MV-4-11 (cell line): ENCODE measurements at places on chromosomes 16 and 17.

GRCh38 chr17:81412490-81413093, 17.3 kb downstream of the BAHCC1 start:
- DNase-seq = no peak

DNA sequence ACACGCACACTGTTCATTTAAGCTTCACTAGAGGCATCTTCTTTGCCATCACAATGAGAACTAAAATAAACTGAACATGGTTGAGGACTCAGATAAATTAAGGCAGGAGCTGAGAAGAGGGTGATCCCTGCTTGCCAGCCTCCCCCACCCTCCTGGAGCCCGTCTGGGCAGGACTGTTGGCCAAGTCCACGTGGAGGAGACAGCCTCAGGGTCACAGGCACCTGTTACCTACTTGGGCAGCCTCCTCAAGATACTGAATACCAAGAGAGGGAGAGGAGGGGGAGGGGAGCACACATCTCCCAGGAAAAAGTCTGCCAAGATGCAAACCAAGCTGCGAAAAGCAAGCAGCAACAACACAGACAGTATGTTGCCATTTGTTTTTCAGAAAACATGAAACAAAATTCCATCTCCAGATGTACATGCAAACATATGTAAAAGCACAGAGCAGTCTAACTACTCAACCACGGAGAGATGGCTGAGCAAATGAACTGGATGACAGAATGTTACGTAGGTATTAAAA, 67.4 kb downstream of the SLC39A11 start:
- no peak for DNase-seq

- DNase-seq = peak; percentile 68
Measured at GRCh38 chr16:54444851-54445458, 158.4 kb upstream of the IRX3 start.

- DNase-seq = peak; percentile 63
Measured at GRCh38 chr17:44204441-44204882, 4.8 kb upstream of the ATXN7L3 start.

DNA sequence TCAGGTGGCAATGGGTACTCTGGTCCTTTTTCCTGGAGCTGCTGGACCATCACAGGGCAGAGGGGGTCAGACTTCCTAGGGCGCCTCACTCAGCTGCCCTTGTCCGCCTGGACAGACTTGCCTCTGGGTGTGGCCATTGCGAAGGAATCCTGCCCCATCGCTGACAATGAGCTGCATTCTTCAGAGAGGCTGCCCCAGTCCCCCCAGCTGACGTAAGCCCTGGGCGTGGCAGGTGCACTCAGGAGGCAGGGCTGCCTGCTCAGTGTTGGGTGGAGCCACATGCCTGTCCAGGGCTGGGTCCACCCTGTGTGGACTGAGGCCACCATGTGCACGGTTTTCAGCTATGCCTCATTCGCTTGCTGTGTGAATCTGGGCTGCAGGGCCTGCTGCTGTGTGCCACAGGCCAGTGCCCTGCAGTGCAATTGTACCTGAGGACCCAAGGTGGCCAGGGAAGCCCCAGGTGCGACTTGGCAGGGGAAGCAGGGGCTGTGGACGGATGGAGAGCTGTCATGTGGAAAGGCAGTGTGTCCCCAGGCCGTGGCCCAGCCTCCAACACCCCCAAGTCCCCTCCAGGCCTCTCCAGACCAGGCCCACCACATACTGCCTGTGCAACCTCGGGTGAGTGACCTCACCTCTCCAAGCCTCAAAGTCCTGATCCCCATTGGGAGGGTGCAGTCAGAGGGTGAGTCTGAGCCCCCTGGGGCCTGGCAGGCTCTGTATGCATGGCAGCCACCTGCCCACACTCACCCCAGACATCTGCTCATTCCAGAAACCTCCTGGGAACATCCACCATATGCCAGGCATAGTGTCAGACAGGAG, 14.0 kb upstream of the MPRIP start:
- no peak for DNase-seq

DNA sequence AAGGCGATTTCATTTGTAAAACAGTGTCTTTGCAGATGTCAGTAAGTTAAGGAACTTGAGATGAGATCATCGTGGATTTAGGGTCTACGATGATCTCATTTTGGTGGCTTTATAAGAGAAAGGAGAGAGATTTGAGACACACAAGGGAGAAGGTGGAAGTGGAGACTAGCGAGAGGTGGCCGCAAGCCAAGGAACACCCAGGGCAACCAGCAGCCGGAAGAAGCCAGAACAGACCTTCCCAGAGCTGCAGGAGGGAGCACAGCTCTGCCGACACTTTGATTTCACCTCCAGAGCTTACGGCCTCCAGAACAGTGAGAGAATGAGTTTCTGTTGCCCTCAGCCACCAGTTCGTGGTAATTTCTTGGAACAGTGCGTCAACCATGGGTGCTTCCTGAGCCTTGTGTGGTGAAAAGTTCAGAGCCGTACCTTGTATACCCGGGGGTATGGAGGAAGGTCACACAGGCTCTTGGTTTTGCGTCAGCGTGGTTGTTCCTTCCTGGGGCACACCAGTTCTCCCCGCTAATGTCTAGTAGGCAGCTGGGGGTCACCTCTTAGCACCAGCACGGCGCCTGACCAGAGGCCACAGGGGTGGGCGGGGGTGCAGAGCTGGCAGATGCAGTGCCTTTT, 12.9 kb upstream of the SEC14L1 start:
- DNase-seq = peak; percentile 87

DNA sequence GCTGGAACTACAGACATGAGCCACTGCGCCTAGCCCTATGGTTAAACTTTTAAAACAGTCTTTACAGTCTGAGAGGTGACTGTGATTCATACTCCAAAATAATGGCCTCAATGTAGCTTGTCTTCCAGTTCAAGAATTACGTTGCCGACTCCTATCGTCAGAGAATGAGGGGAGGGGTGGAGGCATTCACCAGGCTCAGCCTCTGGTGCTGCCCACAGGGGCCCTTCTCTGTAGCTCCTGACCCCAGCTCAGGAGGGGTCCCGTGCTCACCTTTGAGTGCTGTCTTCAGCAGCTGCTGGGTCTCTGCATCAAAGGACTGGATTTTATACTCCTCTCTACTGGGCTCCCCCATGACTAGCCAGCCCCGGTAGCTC, 1.2 kb downstream of the MIF4GD start:
- no peak for DNase-seq

- DNase-seq = peak; percentile 88
Measured at GRCh38 chr16:72444696-72445095, 272.7 kb upstream of the PMFBP1 start.

DNA sequence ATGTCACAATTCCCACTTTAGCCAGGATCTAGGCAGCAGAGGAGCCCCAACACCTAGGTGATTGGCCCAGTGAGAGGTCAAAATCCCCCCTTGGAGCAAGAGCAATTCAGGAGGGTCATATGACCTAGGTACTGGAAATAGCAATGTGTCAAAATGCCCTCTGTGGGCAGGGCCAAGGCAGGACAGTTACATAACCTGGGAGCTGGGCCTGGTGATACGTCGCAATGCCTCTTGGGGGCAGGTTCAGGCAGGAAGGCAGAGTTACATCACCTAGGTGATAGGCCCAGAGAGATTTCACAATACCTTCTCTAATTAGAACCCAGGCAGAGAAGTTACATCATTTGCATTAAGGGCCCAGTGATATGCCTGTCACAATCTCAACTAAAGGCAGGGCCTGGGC, 1906.3 kb downstream of the TP53TG3F start:
- DNase-seq = no peak

- DNase-seq = no peak
Measured at GRCh38 chr16:81590714-81591544, 146.3 kb downstream of the CMIP start.

DNA sequence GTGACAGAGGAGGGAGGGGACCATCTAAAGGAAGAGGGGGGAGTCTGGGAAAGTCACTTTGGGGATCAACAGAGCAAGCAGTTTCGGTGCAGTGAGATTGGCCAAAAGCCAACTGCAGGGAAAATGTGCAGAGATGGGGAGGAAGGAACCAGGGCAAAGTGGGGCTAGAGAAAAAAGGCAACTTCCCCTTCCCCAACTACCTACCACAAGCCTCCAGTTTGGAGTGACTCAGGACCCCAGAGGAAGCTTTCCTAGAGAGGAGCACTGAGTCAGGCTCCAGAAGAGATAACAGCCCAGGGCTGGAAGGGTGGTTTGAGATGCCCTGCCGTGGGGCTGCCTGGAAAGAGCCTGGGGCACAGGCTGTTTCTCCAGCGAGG, 6.9 kb upstream of the CD300LD start:
- DNase-seq = peak; percentile 64

DNA sequence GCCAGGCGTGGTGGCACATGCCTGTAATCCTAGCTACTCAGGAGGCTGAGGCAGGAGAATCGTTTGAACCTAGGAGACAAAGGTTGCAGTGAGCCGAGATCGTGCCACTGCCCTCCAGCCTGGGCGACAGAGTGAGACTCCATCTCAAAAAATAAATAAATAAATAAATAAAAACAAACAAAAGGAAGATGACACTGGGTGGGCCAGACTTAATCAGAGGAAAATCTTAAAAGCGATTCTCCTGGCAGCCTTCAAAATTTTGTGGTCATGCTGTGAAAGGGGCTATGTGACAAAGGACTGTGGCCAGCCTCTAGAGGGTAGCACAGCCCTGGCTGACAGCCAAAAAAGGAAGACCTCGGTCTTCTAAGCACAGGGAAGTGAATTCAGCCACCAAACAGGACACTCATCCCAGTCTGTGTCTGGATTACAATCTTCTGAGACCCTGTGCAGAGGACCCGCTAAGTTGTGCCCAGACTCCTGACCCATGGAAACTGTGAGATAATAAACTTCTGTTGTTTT, 391.1 kb downstream of the CNTNAP4 start:
- DNase-seq = no peak

DNA sequence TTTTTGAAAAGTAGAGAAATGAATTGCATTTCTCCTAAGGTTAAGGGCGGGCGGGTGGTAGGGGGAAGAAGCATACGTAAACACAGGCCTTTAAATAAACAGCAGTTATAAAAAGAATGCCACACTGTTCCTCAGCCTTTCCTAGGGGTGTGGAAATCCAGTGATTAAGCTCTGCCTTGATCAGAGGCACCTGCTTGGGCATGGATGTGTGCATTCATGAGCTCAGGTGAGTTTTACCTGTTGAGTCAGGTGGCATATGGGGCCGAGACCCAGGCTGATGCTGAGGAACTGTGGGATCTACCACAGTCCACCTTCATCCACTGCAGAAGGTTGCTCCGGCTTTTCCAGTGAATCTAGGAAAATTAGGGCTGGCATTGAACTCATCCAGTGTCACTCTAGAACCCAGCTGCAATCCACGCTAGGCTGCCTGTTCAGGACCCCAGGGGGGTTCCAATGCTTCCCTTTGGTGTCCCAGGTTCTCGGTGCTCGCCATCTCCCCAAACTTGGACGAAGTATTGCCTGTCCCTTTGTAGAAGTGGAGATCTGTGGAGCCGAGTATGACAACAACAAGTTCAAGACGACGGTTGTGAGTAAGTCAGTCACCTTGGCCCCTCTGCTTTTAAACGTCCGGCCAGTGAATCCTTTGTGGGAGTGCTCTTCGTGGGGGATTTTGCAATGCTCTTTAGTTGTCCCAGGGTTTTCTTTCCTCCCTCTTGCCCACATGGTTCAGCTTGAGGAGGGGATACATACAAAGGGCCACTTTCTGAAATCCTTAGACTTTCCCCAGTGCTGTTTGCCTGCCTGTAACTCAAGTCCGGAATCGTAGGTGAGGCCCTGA, 72.7 kb downstream of the SDR42E1 start:
- DNase-seq = no peak

DNA sequence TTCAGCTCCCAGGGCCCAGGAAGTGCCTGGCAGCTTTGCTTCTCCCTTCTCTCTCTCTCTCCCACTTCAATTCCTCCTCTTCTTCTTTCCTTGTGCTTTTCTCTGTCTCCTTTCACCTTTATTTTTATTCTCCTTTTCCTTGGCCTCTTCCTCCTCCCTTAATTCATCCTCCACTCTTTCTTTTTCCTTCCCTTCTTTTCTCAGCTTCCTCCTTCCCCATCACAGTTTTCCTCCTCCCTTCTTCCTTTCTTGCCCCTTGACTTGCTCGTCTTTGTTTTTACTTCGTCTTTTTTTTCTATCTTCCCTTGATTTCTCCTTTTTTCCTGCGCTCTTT, 99.4 kb upstream of the LHX1 start:
- no peak for DNase-seq

- no peak for DNase-seq
Measured at GRCh38 chr17:57776366-57776765, 31.3 kb upstream of the CCDC182 start.

DNA sequence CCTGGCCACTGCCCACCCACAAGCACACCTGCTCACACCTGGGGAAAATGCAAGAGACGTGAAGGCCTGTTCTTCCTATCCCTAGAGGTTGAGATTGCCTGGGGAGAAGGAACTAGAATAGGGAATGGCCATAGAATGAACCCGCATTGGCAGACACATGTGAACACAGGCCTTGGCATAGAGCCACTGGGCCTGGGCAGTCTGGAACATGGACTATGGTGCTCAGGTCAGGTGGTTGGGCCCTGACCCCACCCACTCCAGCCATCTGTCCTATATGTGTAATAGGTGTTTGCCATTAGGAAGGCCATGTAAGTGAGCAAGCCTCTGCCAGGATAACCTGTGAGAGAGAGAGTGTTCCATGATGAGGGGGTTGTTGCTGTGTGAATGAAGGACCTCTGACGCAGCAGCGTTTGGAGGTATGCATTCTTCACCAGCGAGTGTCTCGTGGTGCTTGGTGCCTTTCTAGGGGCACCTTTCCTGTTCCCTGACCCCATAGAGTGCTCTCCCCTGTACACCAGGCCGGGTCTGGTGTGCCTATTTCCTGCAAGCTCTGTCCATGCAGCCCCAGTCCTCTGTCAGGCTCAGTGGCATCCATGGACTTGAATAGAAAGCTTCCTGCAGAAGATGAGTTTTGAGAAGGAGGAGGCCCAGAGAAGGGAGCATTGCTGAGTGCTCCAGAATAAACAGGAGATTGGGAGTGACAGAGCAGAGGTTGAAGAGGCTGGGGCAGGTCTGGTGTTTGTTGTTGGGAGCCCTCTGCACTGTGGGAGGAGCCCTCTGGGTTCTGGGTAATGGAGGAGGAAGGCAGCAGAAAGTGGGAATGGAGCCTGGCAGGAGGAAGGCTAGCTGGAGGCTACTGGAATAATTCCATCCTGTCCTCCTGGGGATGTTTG, 15.6 kb downstream of the CTRL start:
- DNase-seq = no peak

DNA sequence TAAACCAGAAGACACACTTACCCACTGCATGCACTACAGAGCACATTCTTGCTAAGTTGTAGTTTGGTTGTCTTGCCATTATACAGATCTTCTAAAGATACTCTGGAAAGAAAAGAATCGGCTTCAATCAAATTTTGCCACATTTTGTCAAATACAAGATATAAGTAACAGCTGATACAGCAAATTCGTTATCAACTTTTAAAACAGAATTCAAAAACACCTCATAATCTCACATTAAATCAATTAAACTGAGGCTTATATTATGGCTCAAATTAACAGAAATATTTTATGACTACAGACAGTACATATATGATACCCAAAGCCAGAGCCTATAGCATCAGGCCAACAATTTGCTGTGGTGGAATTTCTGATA, 5.4 kb downstream of the DNAJA2 start:
- no peak for DNase-seq

- no peak for DNase-seq
Measured at GRCh38 chr17:32484628-32485027, 2.2 kb upstream of the CDK5R1 start.

GRCh38 chr17:37513711-37514110, 24.0 kb downstream of the DUSP14 start:
- no peak for DNase-seq

- peak; percentile 42 for DNase-seq
Measured at GRCh38 chr16:84832488-84833143, 12.8 kb downstream of the CRISPLD2 start.

GRCh38 chr17:40883626-40884334, 1.3 kb downstream of the KRT20 start:
- DNase-seq = no peak
